ENCODE measurements at places on chromosomes 1 and 21.

GRCh38 chr1:239939602-239940001, 152.1 kb upstream of the FMN2 start:
- no peak for DNase-seq

GRCh38 chr1:40036574-40036973, 4.0 kb upstream of the CAP1 start:
- no peak for DNase-seq

DNA sequence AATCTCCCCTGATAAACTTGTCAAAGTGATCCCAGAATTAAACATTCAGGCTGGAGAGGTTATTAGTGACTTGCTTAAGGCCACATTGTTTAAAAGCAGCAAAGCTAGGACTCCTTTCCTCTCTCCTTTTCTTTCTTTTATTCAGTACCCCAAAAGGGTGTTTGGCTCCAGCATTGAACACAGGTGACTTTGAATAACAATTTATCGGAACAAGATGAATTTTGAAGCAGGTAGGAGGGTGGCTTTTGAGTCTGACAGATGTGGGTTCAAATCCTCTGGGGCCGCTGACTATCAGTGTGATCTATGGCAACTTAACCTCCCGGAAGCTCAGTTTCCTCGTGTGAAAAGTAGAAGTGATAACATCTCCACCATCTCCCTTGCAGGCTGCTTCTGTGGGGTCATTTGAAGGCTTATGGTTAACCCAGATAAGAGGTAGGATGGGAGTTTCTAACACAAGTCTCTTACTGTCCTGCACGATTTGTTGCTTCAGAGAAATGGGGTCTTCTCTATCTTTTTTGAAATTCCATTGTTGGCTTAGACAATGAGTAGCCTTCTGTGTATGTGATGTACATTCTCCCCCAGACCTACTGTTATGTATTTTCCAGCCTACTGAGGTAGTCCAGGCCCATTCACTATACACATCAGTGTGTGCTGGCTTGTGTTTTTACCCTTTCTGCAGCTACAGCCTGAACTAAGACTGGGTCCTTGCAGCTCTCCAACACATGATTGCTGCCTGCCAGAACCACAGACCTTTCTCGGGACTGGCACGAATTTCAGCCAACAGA, 29.0 kb downstream of the JUN start:
- DNase-seq: no peak

- DNase-seq: peak; percentile 70
These were observed 15.7 kb downstream of the ABCG1 start for GRCh38 chr21:42234464-42235241.

DNA sequence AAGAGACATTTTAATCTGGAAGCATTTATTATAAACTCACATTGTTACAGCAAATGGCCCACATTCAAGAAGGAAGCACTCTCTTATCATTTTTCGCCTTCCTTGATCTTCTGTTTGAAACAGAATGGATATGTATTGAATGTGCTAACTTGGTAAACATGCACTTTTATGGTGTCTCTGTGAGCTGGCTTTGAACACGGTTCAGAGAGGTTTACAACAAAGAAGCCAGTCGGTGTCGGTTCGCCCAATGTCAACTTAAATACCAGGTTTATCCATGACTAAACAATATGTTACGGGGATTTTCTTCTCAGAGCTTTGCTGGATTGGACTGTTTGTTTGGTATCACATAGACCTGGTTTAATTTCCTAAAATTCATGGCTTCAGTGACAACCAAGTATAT, 226.4 kb downstream of the TGFB2 start:
- DNase-seq: no peak

- no peak for DNase-seq
These were observed 7.4 kb downstream of the S100A9 start for GRCh38 chr1:153364766-153365666.

GRCh38 chr1:107674486-107674885, 290.5 kb downstream of the VAV3 start:
- DNase-seq: no peak

DNA sequence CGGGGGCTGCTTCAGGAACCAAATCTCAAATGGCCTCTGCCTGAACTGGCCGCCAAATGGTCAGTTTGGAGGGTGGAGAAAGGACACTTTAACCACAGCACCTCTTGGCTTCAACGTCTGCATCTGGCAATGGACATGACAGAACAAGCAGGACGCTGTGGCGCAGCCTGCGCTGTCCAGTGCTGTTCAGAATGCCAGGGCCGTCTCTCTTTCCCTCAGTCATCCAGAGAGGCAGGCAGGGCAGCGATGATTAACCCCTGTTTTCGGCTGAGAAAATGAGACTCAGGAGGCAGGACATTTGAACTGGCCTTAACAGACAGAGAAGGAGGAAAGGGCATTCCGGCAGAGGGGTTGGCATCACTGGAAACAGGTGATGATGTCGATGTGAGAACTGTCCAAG, 48.6 kb downstream of the GLIS1 start:
- DNase-seq: no peak

DNA sequence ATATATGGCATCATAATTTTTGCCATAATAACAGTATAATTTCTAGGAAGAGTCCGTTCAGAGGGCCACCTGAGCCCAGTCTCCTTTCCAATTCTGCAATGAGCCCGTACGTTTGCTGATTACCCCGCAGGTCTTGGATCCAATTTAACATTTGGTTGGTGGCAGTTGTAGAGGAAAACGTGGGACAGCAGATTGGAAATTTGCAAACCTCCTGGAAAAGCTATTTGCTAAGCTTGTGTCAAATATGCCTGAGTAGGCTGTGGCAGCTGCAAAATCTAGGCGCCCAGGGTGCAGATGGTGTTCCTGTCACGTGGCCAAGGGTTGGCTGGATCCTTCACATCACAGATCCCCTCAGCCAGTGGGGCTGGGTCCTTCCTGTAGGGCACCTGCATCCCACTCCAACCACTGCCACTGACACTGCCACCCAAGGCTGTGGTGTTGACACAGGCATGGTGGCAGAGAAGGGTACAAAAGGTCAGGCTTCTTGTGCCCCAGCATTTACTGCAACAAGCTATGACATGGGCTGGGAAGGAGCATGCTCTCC, 174.8 kb upstream of the SYT6 start:
- DNase-seq: no peak

- DNase-seq: peak; percentile 29
These were observed 809 bp downstream of the SYT11 start for GRCh38 chr1:155859881-155860871.

DNA sequence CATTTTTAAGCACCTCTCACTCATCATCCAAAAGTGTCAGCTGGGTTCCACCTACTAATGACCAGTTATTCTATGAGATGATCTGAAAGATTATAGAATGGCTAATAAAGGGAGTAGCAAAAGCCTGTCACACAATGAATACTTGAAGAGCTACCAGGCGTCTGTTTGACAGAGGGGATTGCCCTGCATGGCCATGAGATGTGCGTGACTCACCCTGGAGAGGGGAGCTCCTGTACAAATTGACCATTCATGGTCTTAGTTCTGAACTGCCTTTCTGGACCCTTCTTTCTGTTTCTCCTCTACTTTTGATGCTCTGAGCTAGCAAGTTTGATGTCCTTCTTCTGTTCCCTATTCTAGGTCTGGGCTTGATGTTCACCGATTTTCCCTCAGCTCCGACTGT, 85.2 kb upstream of the ABCD3 start:
- DNase-seq: no peak

GRCh38 chr1:247145279-247145678, 26.5 kb downstream of the ZNF124 start:
- DNase-seq: no peak

- no peak for DNase-seq
These were observed 504 bp downstream of the H6PD start for GRCh38 chr1:9235096-9235459.

DNA sequence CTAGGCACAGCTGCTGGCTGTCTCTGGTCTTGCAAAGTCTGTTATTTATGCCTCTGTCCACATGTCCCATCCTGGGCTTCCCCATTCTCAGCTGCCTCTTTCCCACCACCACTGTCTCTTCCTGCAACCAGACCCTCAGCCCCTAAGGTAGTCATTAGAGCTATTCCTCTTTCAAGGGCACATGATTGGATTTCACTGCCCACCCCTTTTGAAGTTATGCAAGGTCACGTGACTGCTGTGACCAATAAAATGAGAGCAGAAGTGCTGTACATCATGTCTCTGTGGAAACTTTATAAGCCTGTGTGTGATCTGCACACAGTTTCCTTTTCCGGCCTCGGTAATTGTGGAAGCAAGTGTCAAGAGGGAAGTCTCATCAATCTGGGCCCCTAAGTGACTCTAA, 136.6 kb upstream of the HMGB4 start:
- no peak for DNase-seq

DNA sequence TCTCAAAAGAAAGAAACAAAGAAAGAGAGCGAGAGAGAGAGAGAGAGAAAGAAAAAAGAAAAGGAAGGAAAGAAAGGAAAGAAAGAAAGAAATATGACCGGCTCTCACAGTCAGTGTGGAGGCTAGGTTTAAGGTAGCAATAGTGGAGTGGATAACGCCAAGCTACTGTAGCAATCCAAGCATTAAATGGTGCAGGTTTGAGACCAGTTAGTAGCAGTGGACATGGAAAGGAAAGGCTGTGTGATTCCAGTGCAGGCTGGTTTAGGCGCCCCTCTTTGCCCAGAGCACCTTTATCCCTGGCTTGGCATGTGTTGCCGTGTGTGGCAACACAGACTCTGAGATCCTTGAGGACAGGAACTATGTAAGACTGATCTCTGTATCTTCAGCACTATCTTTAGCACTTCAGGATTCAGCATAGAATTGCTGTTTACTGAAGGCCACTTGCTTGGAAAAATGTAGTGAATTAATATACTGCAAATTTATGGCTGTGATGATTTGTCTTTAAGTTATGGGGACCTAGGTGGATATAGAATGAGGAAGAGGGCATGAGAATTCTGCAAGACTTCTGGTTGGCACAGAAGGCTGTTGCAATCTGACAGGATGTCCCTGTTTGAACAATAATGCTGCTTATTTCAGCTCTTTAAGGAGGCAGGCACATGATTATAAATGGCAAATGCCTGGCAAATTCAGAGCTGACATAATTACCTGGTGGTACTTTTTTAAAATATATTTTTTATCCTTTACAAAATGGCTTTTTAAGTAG, 10.8 kb upstream of the OSBPL9 start:
- DNase-seq: no peak

- DNase-seq: no peak
These were observed 62.8 kb upstream of the PAXBP1 start for GRCh38 chr21:32834211-32834915.

Data from effector CD8-positive, alpha-beta T cell (primary cell).